ENCODE measurements at places on chromosomes 3 and 15.
A peak's percentile ranks its signal among the peaks of the same experiment; 100 is the strongest.

DNA sequence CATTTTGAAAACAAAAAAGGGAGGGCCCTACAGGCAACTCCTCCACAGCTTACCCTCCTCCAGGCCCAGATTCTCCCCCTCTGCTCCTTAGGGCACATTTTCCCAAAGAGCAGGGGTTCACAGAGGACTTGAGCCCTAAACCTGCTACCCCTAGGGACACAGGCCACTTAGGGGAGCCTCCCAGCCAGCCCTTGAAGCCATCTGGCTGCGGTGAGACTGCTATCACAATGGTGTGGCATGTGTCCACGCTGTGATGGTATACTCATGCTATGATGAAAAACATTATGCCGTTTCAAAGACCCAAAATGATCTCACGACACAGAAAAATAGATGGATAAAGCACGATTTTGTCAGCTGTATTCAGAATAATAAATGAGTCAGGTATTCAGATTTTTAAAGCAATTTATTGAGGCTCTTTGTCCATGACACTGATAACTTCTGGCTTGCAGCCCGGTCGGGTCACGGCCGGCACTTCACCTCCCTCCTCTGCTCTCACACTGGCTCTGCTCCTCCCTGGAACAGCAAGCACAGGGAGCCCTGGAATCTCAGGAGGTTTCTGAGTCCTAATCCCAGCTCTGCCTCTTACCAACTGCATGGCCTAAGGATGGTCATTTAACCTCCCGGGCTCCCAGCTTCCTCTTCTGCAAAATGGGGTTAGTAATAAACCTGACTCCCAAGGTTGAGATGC is 115.3 kb downstream of the MEGF11 start:
- no peak for DNase-seq

- DNase-seq, result no peak
Measured at GRCh38 chr3:55091381-55092225, 163.7 kb upstream of the LRTM1 start.

GRCh38 chr3:174208161-174208560 is 651.0 kb upstream of the NAALADL2 start:
- no peak for DNase-seq

DNA sequence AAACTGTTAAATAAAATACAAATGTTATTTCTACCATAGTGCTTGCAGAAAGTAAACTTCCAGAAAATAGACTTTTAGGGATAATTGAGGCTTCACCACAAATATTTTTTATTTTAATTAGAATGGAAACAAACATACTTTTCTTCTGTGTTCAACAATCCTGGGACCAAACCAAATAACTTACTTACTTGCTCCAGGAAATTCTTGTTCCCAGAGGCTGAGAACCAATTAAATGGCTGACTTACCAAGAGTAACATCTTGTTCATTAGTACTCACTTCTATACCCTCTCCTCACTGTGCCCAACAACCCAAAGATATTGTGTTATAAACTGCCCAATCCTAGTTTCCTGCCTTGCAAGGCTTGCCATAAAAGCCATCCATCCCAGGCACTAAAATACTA is 172.2 kb upstream of the PFN2 start:
- DNase-seq, result no peak

- no peak for DNase-seq
Measured at GRCh38 chr15:69612112-69612511, 159.5 kb downstream of the RPLP1 start.

DNA sequence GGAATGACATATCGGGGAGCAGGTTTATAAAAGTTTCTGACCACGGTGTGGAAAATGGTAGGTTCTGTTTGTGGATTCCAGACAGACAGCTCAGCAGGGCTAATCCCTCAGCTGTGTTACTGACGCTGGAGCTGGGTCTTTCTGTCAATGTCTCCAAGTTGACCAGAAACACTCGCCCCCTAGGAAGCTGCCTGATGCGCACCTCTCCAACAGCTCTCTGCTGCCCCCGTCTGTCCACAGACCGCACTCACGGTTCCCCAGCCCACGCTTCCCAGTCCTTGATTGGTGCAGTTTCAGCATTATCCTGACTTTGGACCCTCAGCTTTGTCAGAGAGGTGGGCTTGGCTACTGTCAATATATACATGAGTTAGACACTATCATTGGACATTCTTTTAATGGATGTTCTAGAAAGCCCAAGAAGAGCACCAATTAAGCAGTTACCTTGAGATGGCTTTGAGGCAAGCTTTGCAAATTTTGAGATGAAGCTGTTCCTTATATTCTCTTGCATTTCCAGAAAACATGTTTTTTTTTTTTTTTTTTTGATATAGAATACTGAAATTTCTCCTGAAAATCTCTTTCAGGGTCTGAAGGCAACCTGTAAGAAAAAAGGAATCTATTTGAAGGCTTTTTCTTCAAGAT is 98.9 kb upstream of the TBC1D5 start:
- DNase-seq, result peak; percentile 18

GRCh38 chr3:55197021-55197420 is 269.2 kb upstream of the LRTM1 start:
- DNase-seq, result no peak

DNA sequence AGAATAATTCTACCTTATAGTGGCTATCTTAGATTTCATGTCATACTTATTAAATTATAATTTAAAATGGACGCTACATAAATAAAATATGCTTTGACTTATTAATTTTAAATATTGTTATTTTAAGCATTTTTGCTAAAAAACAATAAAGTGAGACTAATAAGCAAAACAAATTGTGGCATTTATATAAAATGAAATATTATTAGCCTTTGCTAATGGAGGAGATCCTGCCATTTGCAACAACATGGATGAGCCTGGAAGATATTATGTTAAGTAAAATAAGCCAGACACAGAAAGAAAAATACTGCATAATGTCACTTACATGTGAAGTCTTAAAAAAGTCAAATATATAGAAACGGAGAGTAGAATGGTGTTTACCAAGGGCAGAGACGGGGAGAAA is 54.8 kb upstream of the PIK3R4 start:
- no peak for DNase-seq

- DNase-seq, result no peak
Measured at GRCh38 chr3:193598202-193598601, 5.2 kb downstream of the OPA1 start.

- no peak for DNase-seq
Measured at GRCh38 chr3:172511783-172512762, 11.2 kb downstream of the TNFSF10 start.

DNA sequence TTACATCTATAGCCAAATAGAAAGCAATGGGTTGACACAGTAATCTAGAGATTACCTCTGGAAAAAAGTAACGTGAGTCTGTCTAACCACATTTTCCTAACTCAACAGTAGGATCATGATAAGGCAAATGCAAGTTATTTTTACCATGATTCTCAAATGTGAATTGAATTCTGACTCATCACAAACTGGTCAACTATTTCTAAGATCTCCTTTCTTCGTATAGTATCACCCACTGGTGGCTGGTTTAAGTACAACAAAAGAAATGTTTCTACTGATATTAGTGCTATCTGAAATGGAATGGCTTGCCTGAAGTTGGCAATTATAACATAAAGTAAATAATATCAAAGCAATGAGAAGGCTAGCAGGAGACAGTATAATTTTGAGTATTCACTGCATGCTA is 102.2 kb downstream of the ABI3BP start:
- DNase-seq, result no peak

- DNase-seq, result no peak
Measured at GRCh38 chr15:41620536-41621199, 39.5 kb upstream of the MGA start.

DNA sequence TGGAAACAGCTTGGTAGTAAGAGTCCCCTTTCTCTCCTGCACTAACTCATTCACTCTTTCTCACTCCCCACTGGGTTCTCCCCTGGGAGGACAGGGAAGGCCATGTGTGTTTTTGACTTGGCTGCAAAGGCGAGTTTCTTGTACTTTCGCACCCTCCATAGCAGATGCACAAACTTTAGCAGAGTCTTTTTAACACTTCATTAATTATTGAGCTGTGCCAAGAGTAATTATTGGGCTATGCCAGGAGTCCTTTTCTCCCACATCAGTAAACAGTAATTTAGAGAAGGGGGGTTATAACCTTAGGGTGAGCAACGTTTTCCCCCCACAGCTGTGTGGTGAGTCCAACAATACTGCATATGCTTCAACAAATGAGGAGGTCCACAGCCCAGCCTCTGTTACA is 224.4 kb upstream of the ATP11B start:
- DNase-seq, result no peak

DNA sequence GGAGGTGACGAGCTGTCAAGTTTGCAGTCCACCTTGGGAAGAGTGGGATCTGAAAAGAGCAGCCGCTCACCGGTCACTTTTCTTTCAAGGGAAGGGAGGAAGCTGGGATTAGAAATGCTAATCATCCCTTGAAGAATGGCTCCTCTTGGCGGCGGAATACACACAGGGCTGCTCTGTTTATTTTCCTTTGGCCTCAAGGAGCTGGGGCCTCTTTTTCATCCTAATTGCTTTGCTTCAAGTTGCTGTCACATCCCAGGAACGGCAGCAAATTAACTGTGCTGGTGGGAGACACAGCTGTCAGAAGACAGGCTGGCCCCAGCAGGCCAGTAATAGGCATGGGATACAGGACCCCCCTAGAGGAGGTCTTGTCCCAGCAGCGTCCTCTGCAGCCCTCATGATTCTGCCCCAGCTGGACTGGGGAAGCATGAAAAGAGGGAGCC is 6.7 kb downstream of the KBTBD13 start:
- DNase-seq, result no peak

GRCh38 chr3:117903226-117903625 is 1131.4 kb downstream of the IGSF11 start:
- no peak for DNase-seq

- no peak for DNase-seq
Measured at GRCh38 chr15:80072285-80072994, 13.0 kb downstream of the ZFAND6 start.

DNA sequence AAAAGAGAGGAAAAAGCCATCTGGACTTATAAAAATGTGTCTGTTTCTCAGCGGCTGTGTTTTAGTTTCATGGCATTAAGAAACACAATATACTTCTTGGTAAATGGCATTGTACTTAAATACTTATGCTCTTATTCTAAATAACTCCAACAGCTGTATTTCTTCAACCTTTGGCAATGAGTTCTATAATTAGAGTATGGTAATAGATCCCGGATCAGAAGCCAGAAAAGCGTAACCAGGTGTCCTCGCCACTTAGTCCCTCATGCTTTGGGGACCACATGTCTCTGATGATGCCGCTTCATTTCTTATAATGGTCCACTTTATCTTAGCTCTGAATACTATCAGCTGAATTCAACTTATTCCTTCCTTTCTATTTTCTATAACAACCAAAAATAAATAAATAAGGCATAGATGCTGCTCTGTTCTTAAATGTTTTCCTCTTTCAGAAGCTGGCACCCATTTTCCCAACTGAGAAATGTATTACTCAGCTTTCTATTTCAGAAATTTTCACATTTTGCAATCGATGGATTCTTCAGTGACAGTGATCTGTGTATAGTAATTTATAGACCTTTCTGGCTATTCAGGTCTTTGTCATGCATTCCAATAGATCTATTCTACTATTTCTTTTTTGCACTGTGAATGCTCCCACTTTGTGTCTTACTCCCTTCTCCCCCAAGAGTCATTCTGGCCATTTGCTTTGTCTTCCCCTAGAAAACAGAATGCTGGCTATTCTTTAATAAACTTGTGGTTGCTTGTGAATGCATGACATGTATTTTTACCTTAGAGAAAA is 87.6 kb upstream of the KBTBD8 start:
- DNase-seq, result no peak

GRCh38 chr3:13417166-13417947 is 2.8 kb downstream of the NUP210 start:
- no peak for DNase-seq

GRCh38 chr3:100023595-100023994 is 90.7 kb downstream of the FILIP1L start:
- no peak for DNase-seq

- DNase-seq, result no peak
Measured at GRCh38 chr15:99137877-99138276, 33.0 kb downstream of the SYNM start.

DNA sequence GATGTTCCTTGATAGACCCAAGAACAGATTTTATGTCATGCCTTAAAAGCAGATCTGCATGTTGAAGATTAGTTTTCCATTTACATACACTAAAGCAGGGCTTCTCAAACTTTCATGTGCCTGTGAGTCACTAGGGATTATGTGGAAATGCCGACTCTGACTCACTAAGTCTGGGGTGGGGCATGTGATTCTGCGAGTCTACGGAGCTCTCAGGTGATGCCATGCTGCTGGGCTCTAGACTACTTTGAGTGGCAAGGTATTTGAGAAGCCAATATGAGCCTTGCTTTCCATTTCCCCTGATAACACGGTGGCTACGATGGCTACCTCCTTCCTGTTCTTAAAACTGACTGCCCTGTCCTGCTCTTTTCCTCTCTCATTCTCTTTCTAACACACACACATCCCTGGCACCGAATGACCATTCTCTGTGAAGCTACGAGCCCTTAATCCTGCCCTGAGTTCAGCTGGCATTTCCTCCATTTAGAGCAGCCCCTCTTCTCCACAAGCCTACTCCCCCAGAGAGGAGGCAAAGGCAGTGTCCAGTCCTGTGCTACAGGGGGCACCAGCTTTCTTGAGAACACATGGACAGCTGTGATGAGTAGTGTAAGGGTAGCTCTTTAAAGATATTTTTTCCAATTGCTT is 39.7 kb upstream of the PYGO1 start:
- no peak for DNase-seq

DNA sequence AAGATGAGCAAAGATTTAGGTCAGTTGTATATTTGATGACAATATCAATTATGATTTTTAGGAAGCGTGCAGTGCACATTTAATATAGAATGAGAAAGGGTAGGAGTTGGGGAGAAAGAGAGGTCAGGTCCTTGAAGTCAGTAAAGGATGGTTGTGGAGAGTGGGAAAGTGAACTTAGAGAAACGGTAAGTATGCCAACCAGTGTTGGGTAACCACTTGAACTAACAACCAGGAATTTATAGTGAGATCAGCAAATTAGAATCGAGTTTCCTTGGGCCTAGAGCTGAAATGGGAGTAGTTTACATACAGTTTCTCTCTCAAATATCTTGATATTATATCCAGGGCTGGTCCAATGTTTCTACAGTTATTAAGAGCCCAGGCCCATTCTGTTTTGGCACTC is 188.5 kb upstream of the RBMS3 start:
- DNase-seq, result no peak

All from GM12892 (cell line).